ENCODE measurements at places on chromosomes 1 and 21. TPM values are rescaled to one million over a fixed set of nuclear protein-coding genes. Genes with fewer than 3 reads are reported as not detected.

DNA sequence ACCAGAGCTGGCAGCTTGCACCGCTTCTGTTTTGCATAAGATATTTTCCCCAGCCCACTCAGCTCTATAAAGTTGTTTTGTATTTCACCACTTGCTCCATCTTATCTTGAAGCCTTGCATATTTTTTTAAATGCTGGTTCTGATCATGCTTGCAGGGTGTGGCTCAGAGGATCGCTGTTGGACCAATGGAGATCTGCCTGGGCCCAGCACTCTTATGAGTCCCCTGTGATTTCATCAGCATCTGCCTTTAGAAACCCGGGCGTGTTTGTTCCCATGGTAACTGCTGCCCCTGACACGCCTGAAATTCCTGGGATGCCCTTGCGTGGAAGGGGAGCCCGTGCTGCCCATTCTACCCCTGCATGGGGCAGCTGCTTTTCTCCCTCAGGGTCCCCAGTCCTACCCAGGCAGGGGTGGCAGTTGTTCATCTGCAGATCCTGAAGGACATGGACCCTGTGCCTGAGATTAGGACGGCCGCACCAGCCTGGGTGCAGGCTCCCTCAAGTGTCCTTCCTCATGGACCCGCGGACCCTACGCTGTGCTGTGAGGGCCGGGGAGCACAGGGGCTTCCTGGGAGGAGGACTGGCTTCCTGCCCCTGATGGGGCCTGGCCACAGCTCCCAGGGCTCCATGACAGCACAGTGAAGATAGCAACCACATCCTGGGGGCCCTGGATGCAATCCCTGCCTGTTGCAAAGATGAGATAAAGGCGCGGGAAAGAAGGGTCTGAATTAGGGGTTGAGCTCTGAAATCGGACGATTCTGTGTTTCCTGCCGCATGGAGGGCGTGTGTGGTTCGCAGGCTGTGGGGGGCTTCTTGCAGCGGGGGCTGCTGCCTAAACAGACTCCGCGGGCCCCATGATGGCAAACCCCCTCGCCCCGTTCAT lies 226.5 kb downstream of the SDCCAG8 start:
- DNase-seq: no peak

DNA sequence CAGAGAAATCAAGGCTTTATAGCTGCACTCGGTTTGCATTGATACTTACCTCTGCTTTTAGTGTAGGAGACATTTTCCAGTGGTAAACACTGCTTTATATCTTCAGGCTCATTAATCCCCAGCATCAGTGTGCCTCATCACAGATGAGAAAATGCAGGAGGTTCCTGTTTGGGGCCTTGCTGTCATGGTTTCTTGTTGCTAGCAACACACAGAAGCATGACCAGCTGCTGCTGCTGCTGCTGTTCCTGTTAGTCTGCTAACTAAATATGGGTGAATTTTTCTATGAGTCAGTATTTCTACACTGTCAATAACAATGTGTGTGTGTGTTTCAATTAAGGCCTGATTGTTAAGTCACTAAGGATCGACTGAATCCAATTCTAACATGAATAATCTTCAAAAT lies 85.8 kb upstream of the RGS1 start:
- DNase-seq: no peak

Gene DMBX1
- 0.42 TPM for total RNA-seq

Gene CD58
- total RNA-seq: 25.3 TPM

Gene UMODL1
- 0.23 TPM for total RNA-seq

Gene WNT3A
- 4.0 TPM for total RNA-seq

Gene ELOA
- 40.4 TPM for total RNA-seq

Measured in lower leg skin (tissue), 4 donors.